ENCODE measurements at places on chromosomes 6 and 20.

- no peaks in the 10 kb centered on the region for H3K36me3 ChIP-seq
- H3K4me3 ChIP-seq = no peak within 1 kb of the TSS
- no peaks in the 10 kb centered on the region for H3K4me1 ChIP-seq
- no peaks in the 10 kb centered on the region for H3K27me3 ChIP-seq
Observed at GRCh38 chr6:96015518-96016333, at the start of gene FUT9. Gene FUT9, plus strand, starts transcription at chr6:96015974. Its CDS starts 187,182 bp downstream, at chr6:96203156.

- peaks cover 13% of the 10 kb centered on the region for H3K4me1 ChIP-seq
- H3K27ac ChIP-seq = no peak overlapping the region
- no peaks in the 10 kb centered on the region for H3K36me3 ChIP-seq
- no peak overlapping the region for H3K4me3 ChIP-seq
- DNase-seq = no peak
- no peaks in the 10 kb centered on the region for H3K27me3 ChIP-seq
Observed at GRCh38 chr6:22966691-22967422, 397.5 kb downstream of the HDGFL1 start.

DNA sequence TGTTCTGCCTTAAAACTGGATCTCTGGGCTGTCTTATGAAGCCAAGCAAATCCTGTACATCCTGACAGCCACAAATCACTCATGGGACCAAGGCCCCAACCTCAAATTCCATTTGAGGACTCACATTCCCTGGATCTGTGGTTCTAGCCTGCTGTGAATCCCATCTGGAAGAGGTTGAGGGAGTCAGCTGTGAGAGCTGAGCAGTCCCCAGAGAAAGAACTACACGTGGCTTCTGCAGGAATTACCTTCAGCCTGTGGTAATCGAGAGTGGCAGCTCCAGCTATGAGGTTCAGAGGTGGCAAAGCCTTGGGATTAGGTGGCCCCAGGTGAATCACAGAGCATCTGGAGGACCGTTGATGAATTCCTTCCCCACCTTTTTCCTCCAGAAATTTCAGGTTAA lies 245.2 kb downstream of the SLC24A3 start:
- no peaks in the 10 kb centered on the region for H3K27me3 ChIP-seq
- no peaks in the 10 kb centered on the region for H3K36me3 ChIP-seq
- no peak for DNase-seq
- no peaks in the 10 kb centered on the region for H3K4me1 ChIP-seq

- H3K36me3 ChIP-seq = no peaks in the 10 kb centered on the region
- no peak for DNase-seq
- no peak overlapping the region for H3K4me3 ChIP-seq
- H3K27ac ChIP-seq = no peak overlapping the region
- no peaks in the 10 kb centered on the region for H3K27me3 ChIP-seq
Observed at GRCh38 chr6:146857980-146858347, 259.2 kb downstream of the ADGB start.

- H3K27me3 ChIP-seq = no peaks in the 10 kb centered on the region
- no peaks in the 10 kb centered on the region for H3K4me1 ChIP-seq
- H3K4me3 ChIP-seq = no peak overlapping the region
- H3K36me3 ChIP-seq = no peaks in the 10 kb centered on the region
- no peak for DNase-seq
Observed at GRCh38 chr6:120935908-120936307, 398.4 kb downstream of the TBC1D32 start.

DNA sequence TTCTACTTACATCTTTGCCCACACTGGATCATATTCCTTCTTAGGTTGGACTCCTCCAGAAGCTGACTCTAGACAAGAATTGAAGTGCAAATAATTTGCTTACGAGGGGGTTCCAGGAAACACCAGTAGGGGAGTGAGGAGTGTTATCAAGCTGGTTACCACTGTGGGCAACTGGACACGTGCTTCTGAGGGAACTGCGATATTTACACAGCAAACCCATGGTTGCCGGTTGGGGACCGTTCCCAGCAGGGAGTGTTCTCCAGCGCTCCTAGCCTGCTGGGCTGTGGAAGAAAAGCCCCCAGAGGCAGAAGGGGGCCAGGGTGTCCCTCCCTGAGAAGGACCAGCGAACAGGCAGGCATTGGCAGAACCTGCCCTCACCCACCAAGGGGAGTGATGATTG lies 21.7 kb downstream of the MDFI start:
- H3K4me3 ChIP-seq = no peak overlapping the region
- no peak for DNase-seq
- no peaks in the 10 kb centered on the region for H3K4me1 ChIP-seq

DNA sequence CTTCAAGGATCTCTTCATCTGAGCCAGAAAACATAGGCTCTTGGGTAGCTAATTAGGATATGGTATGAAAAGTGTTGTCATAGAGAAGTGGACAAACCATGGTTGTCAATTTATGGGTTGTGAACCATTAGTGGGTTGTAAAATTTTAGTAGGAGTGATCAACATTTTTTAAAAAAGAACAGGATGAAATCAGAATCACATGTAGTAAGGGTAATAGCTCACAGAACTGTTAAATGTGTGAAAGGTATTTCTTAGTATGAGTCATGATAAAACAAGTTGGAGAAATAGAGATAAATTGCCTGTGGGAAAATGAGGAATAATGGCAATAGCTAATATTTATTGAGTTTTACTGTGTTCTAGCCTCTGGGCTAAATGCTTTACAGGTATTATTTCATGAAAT lies 113.4 kb downstream of the MAP3K4 start:
- no peak for DNase-seq
- H3K4me1 ChIP-seq = no peaks in the 10 kb centered on the region
- H3K27ac ChIP-seq = no peak overlapping the region
